ENCODE measurements at places on chromosomes 3 and 15.

DNA sequence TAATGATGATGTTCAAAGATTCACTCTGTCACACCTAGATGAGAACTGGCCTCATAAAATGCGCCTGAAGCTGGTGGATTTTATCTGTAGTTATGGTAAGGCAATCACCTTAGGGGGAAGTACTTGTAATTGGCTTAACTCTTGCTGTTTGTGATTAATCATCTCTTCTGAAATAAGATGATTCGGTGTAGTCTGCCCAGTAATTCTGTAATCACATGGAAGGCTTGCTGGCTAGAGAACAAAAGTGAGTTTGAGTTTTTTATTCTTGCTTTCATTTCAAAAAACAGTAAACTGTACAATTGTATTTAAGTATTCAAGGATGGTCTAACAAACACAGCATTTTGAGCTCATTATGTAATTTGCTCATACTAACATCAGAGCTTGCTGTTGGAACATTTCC is 72.1 kb downstream of the OTOL1 start:
- DNase-seq = no peak

DNA sequence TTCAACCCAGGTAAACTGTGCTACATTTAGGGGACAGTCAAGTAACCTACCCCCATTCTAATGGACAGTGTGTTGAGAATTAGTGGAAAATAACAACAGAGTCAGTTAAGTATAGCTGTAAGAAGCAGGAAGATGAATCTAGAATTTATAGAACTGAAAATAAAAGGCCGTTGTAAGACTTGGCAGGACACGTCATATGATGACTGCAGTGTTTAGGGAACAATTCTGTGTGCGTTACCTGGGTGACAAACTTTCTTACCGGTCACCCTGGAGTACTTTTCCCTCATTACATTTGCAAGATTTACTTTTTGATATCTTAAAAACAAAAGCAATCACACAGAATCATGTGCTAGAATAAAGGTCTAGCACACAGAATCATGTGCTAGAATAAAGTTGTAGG is 536.3 kb upstream of the ZNF717 start:
- DNase-seq = no peak

DNA sequence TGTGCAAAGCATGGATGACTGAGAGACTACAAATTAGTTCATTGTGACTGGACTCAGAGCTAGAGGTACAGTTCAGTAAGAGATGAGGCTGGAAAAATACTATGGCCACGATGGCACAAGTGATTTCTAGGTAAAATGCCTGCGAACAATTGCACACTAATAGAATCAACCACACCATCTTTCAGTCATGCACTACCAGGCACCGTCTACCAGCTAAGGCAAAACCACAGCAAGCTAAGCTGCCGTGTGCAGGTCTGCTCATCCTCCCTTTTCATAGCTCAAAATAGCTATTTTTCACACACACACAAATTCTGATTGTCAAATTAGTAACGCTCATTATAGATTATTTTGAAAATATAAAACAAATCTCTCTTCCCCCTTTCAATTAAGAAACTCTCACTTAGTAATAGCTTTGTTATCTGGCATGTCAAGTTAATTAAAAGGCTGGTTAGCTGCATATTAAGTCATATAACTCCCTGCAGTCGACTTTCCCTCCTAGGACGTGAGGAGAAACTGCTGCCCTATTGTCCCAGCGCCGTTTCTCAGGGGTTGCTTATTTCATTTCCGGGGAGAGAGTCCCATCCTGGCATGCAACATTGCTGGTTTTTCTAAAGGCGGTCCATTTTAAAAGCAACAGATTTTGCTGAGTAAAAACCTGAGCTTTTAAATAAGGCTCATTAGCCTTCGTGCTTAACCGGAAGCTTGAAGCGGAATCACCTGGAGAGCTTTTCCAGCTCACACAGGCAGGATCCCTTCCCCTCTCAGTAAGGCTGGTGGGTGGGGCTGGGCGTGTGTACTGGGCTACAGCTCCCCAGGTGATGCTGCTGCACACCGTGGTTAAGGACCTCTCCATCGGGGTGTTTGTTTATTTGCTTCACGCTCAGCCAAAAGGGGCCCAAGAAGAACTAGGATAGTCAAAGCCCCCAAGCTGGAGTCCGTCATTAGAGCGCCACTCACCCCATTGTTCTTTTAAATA is 16.9 kb upstream of the MEX3B start:
- no peak for DNase-seq

DNA sequence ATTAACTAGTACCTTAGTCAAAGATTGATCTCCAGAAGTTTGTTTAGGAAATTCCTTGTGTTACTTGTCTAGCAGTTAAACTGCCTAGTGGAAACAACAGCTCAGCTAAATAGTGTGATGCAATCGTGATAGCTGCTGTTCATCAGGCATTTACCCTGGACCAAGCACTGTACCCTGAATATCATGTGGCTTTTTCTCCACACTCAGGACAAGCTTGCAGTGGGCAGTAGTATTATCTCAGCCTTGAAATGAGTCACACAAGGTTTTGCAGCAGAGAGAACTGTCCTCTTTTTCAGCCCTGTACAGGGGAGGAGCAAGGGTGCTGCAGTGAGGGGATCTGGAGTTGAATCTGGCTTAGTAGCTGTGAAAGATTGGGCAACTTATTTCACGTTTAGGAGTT is 208.4 kb downstream of the TP63 start:
- no peak for DNase-seq

DNA sequence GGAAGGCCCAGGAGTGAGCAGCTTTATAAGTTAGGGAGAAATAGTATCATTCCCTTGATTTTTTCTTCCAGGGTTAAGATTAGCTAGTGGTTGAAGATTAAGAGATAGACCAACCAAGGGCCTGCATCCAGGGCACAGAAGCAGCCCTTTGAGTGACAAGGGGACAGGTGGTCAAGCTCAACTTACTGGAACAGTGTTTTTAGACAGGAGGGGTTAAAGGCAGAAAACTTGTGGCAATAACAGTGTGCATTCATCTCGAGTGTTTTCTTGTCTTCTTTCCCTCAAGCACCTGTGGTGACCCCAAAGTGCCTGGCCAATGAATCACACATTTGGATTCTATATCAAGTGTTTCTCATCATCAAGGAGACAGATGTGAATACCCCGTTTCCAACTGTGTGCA is 267.5 kb downstream of the PDCD6IP start:
- no peak for DNase-seq

- no peak for DNase-seq
Measured at GRCh38 chr3:171815973-171816595, 5.8 kb upstream of the PLD1 start.
